ENCODE measurements at places on chromosomes 13 and 19.

- DNase-seq: no peak
Measured at GRCh38 chr13:88887045-88887662, 1216.0 kb downstream of the SLITRK5 start.

DNA sequence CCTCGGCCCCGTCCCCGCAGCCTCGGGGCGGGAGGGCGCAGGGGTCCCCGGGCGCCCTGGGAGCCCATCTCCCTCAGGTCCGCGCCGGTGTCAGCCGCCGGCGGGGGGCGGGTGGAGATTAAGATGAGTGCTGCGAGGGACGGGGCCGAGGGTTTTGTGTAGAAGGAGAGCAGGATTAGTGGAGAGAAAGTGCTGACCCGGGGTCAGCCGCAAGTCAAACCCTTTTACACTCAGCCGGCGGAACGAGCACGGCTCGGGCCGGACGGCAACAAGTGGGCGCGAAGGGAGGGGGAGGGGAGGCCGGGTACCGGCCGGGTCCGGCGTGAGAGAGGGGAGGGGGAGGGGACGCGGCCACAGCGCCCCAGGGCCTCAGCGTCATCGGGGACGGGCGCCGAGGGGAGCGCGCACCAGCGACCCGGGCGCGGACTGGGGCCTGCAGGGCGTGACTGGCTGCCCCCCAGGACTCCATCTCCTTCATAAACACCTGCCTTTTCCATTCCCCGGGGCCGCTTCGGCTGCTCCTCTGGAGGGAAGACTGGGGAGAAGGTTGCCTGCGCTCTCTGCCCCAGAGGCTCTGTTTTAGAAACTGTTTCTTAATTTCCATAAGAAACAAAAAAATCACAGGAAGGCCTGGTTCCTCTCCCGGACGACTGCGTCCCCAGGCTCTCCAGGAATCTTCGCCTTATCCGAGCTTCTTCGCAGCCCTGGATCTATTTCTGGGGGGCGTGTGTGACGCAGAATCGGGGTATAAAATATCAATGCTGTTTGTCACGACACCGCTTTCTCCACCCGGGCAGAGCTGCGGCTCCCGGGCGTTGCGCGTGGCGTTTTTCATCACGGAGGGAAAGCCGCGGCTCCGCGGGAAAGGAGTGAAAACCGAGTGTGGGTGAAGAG, 6.5 kb downstream of the SOX1 start:
- DNase-seq: no peak

DNA sequence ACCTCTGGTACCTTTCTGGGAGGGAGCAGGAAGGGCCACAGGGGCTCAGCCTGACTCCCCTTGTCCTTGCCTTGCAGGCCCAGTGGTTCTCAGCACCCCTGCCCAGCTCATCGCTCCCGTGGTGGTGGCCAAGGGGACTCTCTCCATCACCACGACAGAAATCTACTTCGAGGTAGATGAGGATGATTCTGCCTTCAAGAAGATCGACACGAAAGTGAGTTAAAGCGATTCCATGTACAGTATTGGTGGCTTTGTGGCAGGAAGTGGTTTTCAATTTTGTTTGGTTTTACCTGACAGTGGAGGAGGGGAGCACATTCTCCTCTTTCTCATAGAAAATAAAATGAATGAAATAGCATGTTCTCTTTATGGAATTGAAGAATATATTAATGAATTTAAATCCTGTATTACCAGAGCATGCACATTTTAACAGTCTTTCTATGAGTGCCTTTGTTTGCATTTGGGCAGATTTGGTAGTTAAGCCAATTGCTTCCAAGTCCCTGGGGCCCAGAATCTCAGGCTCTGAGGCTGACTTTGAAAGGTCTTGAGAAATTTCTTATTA, 4.1 kb downstream of the MAB21L1 start:
- no peak for DNase-seq

- DNase-seq: no peak
Measured at GRCh38 chr19:19566306-19566705, 28.2 kb downstream of the CILP2 start.

GRCh38 chr13:110698689-110699088, 7.2 kb downstream of the CARS2 start:
- no peak for DNase-seq

DNA sequence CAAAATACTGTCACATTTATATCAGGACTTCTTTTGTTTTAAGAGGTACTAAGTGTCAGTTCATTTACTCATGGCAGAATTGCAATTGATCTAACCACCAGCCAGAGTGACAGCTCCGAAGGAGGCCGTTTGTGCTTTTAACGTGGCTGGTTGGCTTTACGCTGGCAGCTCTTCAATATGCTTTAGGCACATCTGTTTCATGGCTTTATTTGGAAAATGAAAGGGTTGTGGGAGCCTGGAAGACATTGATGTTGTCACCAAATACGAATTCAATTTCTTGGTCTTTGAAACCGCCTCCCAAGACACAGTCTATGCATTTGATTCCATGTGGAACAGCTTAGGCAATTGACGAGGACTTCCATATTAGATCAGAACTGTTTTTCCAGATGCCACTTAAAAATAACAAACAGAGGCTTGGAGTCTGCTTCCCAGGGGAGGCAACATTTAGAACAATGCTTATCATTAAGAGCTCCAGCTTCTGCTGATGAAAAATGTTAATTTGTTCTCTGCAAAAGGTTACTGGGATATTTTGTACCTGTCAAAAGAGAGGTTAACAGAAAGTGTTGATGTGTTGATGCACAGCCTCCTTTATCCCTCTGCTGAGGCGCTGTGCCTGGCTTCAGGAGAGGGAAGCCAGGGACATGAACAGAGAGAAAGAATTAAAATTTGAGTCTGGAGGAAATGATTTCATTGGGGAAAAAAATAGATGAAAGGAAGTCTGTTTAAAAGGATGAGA, 64.0 kb upstream of the TNFRSF19 start:
- no peak for DNase-seq

DNA sequence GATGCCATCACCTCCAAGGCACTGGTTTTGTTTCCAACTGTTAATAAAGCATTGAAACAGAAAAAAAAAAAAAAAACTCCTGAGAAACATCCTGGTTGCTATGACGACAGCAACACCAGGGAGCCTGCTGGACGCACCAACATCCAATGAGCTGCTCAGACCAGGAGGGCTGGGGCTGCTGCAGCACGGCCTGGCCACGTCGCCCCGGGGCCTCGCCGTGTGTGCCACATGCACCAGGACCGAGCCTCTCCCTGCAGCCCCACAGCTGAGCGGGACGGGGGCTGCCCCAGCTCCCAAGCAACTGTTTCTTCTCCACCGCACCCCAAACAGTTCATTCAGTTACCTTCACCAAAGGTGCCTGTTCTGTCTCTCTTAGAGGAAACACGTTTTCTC, 54.5 kb downstream of the RASA3 start:
- DNase-seq: no peak

DNA sequence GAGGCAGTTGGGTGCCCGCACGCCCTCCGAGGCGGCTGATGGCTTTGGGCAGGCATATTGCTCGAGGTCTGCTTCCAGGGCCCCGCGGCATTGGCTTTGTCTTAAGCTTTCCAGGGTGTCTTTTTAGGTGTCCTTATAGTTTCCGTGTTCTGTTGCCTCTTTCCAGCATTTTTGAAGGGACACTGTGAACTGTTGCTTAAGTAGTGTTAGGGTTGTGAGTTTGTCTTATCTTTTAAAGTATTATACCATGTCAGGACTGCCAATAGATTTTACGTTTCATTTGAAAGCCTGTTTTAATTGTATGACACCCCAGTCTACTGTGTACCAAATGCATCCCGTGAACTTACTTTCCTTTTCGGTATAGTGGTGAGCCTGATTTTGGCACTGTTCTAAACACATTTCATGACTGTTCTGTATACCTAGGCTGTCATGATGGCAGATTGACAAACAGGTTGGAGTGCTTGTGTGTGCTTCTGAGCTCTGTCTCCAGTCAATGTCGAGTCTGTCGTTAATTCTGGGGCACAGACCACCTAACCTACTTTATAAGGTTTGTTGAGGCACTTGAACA, 656 bp downstream of the PCCA start:
- no peak for DNase-seq

DNA sequence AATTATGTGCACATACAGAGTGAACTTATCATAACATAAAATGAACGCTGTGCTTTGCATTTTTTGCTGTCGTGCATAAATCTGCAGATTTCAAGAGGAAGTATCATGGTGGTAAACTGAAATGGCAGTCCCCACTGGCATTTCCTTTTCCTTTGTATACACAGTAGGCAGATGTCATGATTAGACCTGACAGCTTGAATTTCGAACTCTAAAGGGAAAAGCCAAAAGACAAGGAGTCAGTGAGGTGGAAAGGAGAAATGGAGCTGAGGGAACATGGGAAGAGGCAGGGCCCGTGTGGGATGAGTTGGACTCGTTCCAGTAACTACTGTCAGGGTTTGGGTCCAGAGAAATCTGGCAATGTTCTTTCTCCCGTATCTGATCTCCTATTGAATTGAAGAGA, 454.1 kb upstream of the SGCG start:
- no peak for DNase-seq

GRCh38 chr19:7504684-7505083, 11.2 kb upstream of the ZNF358 start:
- no peak for DNase-seq

GRCh38 chr19:8335343-8336071, 7.6 kb downstream of the KANK3 start:
- DNase-seq: no peak

- DNase-seq: no peak
Measured at GRCh38 chr19:34351382-34351826, 13.6 kb upstream of the GPI start.

DNA sequence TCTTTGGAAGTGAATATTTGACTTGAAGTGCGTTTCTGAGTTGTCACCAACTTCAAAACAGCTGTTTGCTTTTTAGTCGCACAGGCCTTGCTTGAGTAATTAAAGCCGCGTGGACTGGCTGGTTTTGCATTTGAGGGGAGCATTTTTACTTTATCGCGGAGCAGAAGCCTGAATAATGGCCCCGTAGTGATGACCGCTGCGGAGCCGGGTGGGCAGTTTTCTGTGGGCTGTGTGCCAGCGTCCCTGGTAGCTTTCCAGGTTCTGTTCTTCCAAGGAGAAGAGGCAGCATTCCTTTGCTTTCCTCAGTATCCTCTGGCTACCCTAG, 1.1 kb downstream of the NAA16 start:
- no peak for DNase-seq

DNA sequence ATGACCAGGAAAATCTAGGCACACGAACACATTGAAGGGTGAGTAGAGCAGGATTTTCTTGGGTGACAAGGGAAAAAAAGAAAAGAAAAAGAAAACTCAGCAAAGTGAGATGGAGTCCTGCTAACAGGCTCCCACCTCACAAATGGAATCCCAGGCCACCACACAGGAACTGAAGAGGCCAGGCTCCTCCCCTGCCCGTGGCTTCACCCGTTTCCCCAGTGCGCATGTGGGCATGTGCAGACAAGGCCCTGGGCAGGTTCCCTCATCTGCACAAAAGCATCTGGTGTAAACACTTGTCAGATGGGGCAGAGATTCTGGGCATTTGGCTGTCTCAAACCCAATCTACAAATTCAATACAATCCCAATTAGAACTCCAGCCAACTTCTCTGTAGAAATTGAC, 24.5 kb downstream of the CFAP97D2 start:
- no peak for DNase-seq

GRCh38 chr19:16076154-16076957, at the start of gene TPM4:
Gene TPM4 (plus strand): TSS chr19:16076495. CDS start chr19:16076566, 71 bp downstream.
- DNase-seq: no peak

DNA sequence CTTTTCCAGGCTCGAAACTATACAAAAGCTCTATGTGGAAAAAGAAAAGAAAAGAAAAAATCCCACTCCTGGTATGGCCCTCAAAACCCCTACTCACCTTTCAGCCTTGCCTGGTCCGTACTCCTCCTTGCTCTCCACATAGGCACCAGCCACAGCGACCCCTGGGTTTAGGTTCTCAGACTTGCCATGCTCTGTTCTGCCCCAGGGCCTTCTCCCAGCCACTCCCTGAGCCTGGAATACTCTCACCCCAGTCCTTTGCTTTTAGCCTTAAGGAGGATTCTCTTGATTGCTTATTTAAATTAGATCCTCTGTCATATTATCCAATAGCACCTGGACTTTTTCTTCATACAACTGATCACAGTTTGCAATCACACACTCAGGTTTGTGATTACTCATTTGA, 522.5 kb downstream of the DIAPH3 start:
- no peak for DNase-seq

GRCh38 chr13:102255409-102255808, 146.4 kb downstream of the FGF14 start:
- no peak for DNase-seq

GRCh38 chr19:28920269-28921066, 292.5 kb downstream of the UQCRFS1 start:
- no peak for DNase-seq

- DNase-seq: no peak
Measured at GRCh38 chr13:86840250-86841191, 830.6 kb upstream of the SLITRK5 start.

DNA sequence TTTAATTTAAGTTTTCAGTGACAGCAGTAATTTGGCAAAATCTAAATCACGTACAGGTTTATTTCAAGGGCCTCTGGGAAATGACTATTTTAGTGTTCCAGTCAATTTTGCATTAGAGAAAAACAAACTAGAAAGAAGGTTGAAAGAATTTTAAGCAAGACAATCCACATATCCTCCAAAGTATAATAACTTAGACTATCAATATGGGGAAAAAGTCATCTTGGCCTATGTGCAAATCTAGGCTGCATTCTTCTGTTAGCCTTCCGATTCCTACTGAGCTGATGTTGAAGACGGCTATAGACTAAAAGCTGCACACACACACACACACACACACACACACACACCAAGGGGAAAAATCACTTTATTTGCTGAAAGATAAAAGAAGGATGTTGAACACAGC, 81.3 kb downstream of the SLITRK6 start:
- DNase-seq: no peak

GRCh38 chr19:13135068-13136062, 14.8 kb downstream of the STX10 start:
- DNase-seq: no peak

DNA sequence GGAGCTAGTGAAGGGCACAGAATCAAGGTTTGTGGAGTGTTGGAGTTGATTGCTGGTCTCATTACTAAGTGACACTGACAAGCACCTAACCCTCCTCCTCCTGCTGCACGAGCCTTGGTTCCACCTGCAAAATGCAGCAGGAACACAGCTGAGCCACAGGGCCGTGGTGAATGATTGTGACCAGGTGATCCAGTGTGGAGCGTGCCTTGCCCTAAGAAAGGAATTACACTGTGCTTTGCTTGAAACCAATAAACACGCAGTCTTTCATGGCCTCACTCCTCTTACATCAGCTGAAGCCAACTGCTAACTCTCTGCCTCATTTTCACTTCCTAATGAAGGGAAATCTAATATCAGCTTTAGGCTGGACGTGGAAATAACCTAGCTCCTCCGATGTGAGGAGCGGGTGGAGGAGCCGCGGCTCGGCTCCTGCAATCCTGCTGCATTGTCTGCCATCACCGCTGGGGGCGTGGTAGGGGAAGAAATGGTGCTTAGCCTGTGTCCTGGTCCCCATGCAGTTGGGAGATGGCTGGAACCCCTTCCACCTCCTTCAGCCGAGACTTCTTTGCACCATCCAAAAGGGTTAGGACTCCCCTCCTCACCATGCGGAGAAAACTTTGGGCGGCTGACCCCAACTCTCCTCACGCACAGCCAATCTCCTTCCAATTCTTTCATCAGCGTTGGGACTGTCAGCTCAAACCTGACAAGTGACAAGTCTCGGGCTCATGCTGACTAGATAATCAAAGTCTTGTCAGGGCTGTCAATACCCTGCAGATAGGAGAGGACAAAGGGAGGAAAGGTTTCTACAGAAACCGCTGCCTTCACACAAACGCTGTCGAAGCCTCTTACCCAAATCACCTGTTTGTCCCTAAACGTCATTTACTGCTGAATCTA, 427.9 kb downstream of the ZNF536 start:
- DNase-seq: no peak

All from keratinocyte (primary cell).